Smooth muscle cell of the pulmonary artery (primary cell): ENCODE measurements at places on chromosomes 6 and 20. TPM values are rescaled to one million over a fixed set of nuclear protein-coding genes. Genes with fewer than 3 reads are reported as not detected.

The COX7A2 gene
- 37.3 and 60.9 TPM in 2 replicates for total RNA-seq

The ARMC12 gene
- total RNA-seq = 0.26 TPM in 2 replicates

The KIF6 gene
- total RNA-seq = 0.26 and 0.33 TPM in 2 replicates

The IL17A gene
- total RNA-seq = not detected in 2 replicates

The TAF11 gene
- total RNA-seq = 12.9 and 20.8 TPM in 2 replicates

The EYA4 gene
- 0.65 TPM in 1 of 2 replicates, not detected in the other for total RNA-seq

The HNF4A gene
- total RNA-seq = not detected in 2 replicates

The DST gene
- total RNA-seq = 492 and 511 TPM in 2 replicates

The MICA gene
- 45.9 and 164 TPM in 2 replicates for total RNA-seq
